ENCODE measurements at places on chromosomes 3 and 15. TPM values are rescaled to one million over a fixed set of nuclear protein-coding genes. Genes with fewer than 3 reads are reported as not detected.

DNA sequence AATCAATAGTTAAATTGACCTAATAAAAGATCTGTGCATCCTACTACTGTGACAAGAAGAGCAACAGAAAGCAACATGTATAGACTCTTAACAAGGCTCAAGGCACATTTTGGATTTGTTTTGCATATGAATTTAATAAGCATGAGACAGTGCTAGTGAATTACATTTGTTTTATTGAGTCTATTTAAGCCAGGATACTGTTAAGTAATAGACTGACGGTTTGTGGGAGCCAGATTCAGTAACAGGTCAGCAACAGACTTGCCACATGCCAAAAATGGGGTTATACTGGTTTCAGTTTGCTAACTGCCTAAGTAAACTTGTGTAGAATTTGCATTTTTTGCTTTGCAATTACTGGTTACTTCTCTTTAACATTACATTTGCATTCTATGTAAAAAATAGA is 54.0 kb downstream of the MBNL1 start:
- peaks cover 60% of the 10 kb centered on the region for H3K36me3 ChIP-seq
- no peaks in the 10 kb centered on the region for H3K27me3 ChIP-seq
- peak overlapping the region; percentile 20 for H3K27ac ChIP-seq
- H3K4me1 ChIP-seq = peaks cover 12% of the 10 kb centered on the region

The GRK7 gene
- total RNA-seq = not detected

- H3K27me3 ChIP-seq = no peaks in the 10 kb centered on the region
- no peak overlapping the region for H3K27ac ChIP-seq
- DNase-seq = no peak
- H3K4me1 ChIP-seq = no peaks in the 10 kb centered on the region
- H3K36me3 ChIP-seq = no peaks in the 10 kb centered on the region
Observed at GRCh38 chr3:119351581-119351980, 57.4 kb downstream of the ARHGAP31 start.

DNA sequence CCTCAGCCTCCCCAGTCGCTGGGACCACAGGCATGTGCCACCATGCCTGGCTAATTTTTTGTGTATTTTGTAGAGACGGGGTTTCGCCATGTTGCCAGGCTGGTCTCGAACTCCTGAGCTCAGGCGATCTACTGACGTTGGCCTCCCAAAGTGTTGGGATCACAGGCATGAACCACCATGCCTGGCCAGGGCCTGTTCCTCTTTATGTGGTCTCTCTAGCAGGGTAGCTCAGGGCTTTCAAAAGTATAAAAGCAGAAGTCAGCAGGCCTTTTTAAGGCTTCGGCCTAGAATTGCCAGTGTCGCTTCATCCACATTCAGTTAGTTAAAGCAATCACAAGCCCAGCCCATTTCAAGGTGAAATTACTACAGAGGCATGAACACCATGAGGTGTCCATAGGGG is 7.6 kb downstream of the VHL start:
- H3K27ac ChIP-seq = no peak overlapping the region
- DNase-seq = no peak
- peaks cover 83% of the 10 kb centered on the region for H3K36me3 ChIP-seq
- H3K4me3 ChIP-seq = no peak overlapping the region

- H3K4me1 ChIP-seq = no peaks in the 10 kb centered on the region
- H3K4me3 ChIP-seq = no peak overlapping the region
- no peak overlapping the region for H3K27ac ChIP-seq
- no peaks in the 10 kb centered on the region for H3K27me3 ChIP-seq
- no peaks in the 10 kb centered on the region for H3K36me3 ChIP-seq
Observed at GRCh38 chr15:30877070-30877469, 26.6 kb upstream of the FAN1 start.

DNA sequence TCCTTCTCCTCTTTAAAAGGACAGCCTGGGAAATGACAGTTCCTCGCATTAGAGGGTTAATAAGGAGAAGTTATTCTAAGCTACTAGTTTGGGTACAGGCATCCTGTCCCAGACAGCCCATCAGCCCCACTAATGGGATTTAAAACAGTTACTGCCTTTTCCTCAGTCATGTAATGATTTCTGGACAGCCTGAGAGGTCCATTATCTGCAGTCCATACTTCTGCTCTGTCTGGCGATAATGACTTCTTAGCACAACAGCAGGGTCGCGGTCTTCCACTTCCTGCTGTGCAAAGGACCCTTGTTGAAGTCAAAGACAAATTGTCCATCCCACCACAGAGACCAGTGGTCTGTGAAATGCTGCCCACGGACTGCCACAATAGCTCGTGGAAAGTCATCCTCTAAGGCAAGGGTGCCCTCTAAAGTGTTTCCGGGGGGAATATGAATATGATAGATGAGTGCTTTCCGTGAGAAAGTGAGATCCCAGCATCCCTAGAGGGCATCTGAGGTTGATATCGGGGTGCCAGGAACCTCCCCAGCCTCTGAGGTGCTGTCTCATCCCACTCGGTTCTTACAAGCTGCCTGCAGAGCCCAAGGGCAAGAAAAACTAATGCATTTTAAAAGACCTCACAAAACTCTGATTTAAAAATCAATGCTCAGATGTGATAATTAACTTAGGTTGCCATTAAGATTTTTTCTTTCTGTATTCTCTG is 100.7 kb downstream of the SHOX2 start:
- no peaks in the 10 kb centered on the region for H3K27me3 ChIP-seq
- no peaks in the 10 kb centered on the region for H3K4me1 ChIP-seq
- H3K4me3 ChIP-seq = no peak overlapping the region
- DNase-seq = no peak
- H3K36me3 ChIP-seq = no peaks in the 10 kb centered on the region

GRCh38 chr3:12752809-12753208 is 6.2 kb downstream of the TMEM40 start:
- peaks cover 27% of the 10 kb centered on the region for H3K4me1 ChIP-seq
- no peak for DNase-seq
- H3K27ac ChIP-seq = no peak overlapping the region
- no peak overlapping the region for H3K4me3 ChIP-seq
- H3K36me3 ChIP-seq = no peaks in the 10 kb centered on the region
- H3K27me3 ChIP-seq = peaks cover 2% of the 10 kb centered on the region

DNA sequence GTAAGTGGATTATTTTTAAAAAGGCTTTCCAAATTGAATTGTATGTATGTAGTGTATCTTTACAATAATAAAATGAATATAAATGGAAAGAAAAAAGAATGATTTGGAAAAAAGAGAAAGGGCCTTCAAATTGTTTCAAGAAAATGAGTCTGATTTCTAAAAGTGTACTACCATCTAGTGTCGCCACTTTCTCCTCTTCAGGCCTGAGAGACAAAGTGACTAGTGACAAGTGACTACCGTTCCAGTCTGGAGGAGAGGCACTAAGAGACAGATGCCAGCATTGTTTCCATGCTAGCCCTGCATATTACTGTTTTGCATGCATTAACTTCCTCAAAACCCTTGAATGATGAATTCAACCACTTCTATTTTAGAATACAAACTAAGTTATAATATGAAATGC is 39.3 kb downstream of the P3H2 start:
- H3K27me3 ChIP-seq = no peaks in the 10 kb centered on the region
- no peaks in the 10 kb centered on the region for H3K36me3 ChIP-seq
- no peak overlapping the region for H3K4me3 ChIP-seq
- no peaks in the 10 kb centered on the region for H3K4me1 ChIP-seq

The CLDN18 gene
- total RNA-seq = 0.11 TPM

GRCh38 chr15:31792611-31793199 is 237.6 kb upstream of the CHRNA7 start:
- H3K4me1 ChIP-seq = no peaks in the 10 kb centered on the region
- no peaks in the 10 kb centered on the region for H3K27me3 ChIP-seq
- H3K4me3 ChIP-seq = no peak overlapping the region
- no peak overlapping the region for H3K27ac ChIP-seq
- no peak for DNase-seq

DNA sequence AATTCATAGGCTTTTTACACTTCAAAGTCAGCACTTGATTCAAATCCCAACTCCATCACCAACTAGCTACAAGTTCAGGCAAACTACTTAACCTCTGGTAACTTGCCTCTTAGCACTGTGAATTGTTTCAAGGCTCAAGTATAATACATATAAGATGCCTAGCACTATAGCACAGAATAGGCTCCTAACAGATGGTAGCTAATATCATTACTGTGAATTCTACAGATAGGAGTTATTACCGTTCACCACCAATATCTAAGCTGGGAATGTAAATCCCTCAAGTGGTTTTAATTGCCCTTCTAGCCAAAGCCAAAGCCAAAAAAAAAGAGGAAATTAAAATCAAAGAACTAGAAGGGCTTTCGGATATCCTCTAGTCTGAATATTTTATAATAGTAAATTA is 15.4 kb downstream of the DLG1 start:
- no peak overlapping the region for H3K4me3 ChIP-seq
- no peaks in the 10 kb centered on the region for H3K27me3 ChIP-seq
- no peak overlapping the region for H3K27ac ChIP-seq
- H3K4me1 ChIP-seq = no peaks in the 10 kb centered on the region
- DNase-seq = no peak

The HTR3C gene
- total RNA-seq = not detected

DNA sequence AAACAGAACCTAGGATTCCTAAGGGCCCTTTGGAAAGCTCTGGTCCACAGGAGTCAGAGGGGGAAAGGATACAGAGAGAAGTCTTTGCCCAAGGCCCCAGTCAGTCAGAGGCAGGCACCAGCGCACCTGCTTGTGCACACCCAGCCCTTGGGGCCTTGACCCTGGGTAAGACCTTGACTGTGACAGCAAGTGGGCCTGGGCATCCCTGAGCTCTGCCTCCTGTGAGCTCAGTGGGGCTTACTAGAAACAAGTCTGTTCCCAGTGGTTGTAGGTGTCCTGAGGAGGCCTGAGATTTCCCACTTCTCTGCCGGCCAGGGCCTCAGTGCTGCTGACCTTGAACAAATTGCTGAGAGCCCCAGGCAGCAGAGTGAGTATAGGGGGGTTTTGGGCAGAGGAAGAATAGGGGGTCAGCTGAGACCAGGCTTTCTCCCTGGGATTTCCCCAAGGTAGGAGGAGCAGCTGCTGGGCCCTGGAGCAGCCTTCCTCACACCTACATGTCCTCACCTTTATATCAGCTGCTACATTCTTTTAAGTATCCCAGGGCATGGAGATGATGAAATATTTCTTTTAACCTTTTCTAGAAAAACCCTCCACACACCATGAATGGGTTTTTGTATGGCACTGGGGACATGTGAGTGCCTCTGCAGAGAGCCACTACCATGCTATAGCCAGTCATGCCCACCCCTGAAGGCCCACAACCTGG is 9.7 kb upstream of the DAG1 start:
- H3K36me3 ChIP-seq = no peaks in the 10 kb centered on the region
- DNase-seq = no peak
- no peak overlapping the region for H3K4me3 ChIP-seq
- H3K27me3 ChIP-seq = no peaks in the 10 kb centered on the region
- H3K27ac ChIP-seq = no peak overlapping the region

DNA sequence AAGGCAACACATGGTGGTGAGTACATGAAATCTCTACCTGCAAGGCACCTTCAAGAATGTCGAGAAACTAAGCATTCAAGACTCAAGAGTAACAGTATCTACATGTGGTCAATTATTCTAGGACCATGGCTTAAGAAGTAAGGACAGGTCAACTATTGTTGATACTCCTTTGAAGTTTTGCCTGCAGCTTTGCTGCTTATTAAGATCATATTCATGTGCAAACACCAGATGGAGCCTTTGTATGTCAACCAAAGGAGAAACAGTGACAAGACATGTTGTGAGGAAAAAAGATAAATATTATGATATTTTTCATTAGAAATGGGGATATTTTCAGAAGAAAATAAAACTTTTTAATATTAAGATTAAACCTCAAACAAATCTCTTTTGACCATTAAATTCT is 52.3 kb upstream of the FGF7 start:
- no peak overlapping the region for H3K27ac ChIP-seq
- H3K36me3 ChIP-seq = no peaks in the 10 kb centered on the region
- no peaks in the 10 kb centered on the region for H3K27me3 ChIP-seq
- no peak overlapping the region for H3K4me3 ChIP-seq

DNA sequence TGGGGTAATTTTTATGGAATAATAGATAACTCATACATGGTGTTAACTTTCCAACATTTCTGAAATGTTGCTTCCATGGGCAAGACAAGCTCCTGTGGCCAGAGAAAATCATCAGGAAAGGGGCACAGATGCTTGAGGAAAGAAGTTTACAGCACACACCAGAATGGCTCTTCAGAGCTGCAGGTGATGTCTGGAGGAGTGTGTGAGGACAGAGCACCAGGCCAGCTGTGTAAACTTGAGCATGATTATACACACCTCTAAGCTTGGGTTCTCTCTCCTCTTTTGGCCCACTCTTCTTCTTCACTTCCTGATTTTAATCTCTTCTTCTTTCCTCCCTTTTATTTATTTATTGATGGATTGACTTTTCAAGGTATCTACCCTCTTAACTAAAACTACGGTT is 676.0 kb downstream of the GRM7 start:
- no peaks in the 10 kb centered on the region for H3K27me3 ChIP-seq
- no peak overlapping the region for H3K4me3 ChIP-seq
- H3K27ac ChIP-seq = no peak overlapping the region
- no peaks in the 10 kb centered on the region for H3K4me1 ChIP-seq

GRCh38 chr3:124695369-124695768 is 34.9 kb upstream of the UMPS start:
- H3K4me1 ChIP-seq = no peaks in the 10 kb centered on the region
- H3K4me3 ChIP-seq = no peak overlapping the region
- no peaks in the 10 kb centered on the region for H3K36me3 ChIP-seq
- peaks cover 12% of the 10 kb centered on the region for H3K27me3 ChIP-seq
- DNase-seq = no peak
- no peak overlapping the region for H3K27ac ChIP-seq

The CNTN6 gene
- not detected for total RNA-seq

All from K562 (cell line).